Skeletal muscle cell (primary cell): ENCODE measurements at places on chromosomes 4 and X.

GRCh38 chr4:911871-912490, 20.1 kb downstream of the GAK start:
- DNase-seq: no peak

DNA sequence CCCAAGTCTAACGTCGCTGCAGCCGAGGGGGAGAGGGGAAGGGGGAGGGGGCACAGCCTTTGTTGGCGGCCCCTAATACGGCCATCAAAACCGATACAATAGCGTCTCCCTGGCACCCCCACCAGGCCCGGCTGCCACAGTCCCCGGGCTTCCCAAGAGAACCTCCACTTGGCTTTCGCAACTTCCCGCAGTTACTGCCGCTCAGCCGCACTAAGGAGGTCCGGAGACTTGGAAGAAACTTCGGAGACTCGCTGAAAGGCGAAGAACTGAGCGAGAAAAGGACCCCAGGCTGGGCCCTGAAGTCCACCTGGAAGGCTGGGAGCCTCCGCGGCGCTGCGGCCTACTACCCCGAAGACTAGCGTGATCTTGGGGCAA, 2.8 kb downstream of the NKX6-1 start:
- no peak for DNase-seq

DNA sequence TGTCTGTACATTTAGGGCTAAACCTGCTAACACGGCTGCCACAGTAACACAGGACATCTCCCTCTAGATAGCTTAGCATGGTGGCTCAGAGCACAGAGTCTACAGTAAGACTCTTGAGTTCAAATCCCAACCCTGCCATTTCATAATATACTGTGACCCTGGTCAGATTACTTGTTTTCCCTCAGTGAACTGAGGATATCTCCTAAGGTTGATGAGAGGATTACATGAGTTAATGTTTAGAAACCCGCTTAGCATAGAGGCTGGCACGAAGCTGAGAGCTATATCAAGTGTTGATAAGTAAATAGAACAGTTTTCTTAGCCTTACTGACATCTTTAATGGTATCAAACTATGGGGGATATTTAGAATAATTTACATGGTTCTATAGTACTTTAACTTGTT, 37.2 kb downstream of the CASP3 start:
- no peak for DNase-seq

GRCh38 chr4:13476152-13476551, 8.0 kb downstream of the RAB28 start:
- DNase-seq: no peak

DNA sequence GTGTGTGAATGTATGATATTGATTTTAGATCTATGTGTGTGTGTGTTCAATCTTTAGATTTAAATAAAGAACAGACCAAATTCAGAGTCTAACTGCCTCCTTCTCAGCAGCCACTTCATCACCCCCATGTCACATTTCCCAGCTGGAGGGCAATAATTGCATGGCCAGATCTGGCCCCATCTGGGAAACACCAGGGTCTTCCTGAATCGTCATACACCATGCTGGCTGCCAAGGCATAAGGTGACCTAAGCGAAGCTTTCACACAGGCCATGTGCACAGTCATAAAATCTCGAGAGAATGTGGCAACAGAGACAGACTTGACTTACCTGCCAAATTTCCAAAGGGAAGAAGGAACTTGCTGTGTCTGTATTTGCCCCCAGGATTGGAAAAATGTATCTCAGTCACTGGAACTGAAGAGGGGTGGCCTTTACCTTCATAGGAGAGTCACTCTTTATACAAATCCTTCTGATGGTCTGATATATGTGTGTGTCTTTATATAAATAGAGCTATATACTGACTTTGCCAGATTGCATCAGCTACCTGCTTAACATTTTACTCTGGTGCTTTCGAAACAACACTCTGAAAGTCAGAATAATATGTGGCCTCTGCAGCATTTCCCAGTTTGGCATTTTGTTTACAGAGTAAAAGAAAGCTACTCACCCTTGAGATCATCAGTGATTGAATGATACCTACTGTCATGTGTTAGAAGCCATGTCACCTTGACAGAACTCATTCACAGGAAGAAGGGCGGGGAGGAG, at the start of gene PLAC1:
Gene PLAC1, minus strand, starts transcription at position 470 of the 758 bp plus-strand sequence. CDS start 91,789 bp downstream, outside the sequence.
- DNase-seq: no peak

GRCh38 chr4:26522478-26522877, 32.2 kb upstream of the CCKAR start:
- no peak for DNase-seq

DNA sequence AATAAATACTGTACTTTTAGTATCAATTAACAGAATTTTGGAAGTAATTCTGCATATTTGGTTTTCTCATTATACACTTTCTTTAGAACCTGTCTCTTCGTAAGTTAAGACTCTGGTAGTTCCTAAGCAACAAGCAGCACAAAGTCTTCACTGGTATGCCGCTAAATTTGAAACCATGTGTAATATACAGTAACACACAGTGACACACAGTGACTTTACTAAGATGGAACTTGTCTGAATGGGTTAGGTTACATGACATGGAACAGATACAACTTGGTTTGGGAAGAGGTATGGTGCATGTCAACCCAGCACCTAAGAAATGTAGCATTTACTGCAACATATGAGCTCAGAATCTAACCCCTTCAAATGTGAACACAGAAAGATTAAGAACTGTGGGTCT, 83.5 kb upstream of the PRSS48 start:
- DNase-seq: no peak

DNA sequence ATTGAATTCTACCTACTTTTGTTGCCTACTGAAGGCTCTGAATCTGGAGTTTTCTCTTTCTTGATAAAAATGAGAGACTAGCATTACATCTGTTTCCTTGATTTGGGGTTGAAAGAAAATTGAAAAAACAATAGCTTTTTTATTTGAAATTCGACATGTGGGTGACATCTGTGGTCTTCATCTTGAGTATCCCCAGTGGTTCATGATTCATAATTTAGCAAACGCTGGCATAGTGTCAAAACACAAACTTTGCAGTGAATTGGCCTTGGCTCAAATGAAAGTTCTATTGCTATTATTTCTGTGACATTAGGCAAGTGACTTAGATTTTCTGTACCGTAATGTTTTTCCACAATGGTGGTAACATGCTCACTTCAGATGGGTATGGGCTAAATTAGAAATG, 747.6 kb downstream of the PCDH7 start:
- DNase-seq: peak; percentile 7

DNA sequence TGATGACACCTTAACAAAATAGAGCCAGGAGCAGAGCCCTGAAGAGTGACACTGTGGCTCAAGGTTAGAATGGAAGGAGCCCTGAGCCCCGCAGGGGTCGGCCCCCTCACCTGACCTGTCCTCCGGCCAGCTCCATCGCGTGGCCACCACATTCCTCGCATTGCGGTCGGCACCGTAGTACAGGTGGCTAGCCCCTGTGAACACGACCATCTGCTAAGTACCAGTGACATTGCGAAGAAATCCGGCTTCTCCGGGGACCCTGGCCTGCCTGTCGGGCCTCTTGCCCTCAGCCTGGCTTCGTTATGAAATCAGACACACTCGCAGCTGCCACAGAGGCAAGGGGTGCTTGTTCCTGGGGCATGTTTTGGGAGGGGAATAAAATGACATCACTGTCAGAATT, 179.0 kb downstream of the AFAP1 start:
- no peak for DNase-seq

DNA sequence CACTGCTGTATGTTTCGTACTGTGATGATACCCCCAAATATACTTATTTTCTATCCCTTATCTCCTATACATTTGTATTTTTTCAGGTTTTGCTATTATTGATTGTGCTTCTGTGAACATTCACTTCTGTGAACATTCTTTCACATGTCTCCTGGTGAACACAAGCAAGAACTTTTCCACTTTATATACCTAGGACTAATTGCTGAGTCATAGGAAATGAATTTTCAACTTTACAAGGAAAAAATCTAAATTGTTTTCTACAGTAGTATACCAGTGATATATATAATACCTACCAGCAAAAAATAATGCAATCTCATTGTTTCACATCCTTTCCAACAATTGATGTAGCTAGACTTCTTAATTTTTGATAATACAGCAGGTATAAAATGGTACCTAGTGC, 139.5 kb upstream of the MAGEB18 start:
- DNase-seq: no peak

DNA sequence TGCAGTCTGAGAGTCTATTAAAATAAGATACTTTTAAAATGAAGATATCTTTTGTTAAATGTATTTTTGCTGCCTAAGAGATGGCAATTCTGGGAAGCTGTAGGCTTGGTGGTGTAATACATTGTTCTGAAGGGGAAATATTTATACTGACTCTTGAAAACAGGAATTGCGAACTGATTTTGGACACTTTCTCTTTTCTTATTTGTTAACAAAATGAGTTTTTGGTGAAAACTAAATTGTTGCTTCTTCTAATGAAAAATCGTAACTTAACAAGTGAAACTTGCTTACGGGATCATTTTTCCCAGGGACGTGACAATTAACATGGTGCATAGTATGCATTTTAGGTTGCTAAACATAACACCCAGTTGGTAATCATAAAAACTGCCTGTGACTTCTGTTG, 71.0 kb downstream of the RAPGEF2 start:
- DNase-seq: no peak

- no peak for DNase-seq
Measured at GRCh38 chrX:9611436-9612145, 146.7 kb downstream of the TBL1X start.

DNA sequence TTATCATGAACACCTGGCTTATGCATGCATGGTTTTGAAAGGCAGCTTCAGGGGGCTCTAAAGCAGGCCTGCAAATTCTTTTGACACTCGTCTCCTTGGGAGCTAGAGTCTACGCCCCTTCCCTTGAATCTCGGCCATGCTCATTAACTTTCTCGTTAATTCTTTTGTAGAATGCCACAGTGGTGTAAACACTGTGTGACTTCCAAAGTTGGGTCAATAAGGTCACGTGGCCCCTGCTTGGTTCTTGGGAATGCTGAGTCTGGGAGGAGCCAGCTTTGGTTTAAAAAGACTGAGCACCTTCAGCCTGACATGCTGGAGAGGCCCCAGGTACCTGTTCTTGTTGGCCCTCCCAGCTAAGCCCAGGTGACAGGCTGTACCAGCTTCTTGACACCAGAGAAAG, 228.4 kb downstream of the DHRSX start:
- DNase-seq: no peak

DNA sequence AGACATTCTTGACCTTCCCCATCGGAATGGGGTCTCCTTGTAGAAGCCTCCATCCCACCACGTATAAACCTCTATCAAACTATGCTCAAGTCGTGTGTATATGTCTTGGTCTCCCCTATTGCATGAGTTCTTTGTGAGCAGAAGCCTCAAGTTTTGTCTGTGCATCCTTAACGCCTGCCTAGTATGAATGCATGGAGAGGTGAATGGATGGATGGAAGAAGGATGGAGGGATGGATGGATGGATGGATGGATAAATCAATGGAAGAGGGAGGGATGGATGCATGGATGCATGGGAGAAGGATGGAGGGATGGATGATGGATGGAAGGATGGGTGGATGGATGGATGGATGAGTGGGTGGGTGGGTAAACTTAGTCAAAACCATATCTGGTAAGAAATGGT, 17.0 kb upstream of the CCKAR start:
- no peak for DNase-seq

- no peak for DNase-seq
Measured at GRCh38 chr4:87232216-87232615, 11.8 kb upstream of the KLHL8 start.

DNA sequence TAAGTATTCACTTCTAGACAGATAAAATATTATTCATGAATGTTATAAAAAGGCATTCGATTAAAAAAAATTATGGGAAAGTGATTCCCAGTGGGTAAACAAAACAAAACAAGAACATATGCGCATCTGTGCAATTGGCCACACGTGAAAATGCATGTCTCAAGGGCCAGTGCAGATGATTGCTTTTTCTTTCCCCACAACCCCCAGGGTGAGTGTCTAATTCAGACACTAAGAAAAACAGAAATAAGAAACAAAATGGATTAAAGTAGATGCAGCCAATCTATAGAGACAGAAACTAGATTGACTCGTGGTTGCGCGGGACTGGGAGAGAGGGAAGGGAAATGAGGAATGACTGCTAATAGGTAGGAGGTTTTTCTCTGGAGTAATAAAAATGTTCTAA, 49.5 kb downstream of the GPM6A start:
- DNase-seq: no peak

- DNase-seq: no peak
Measured at GRCh38 chrX:1609762-1610161, 5.1 kb upstream of the ASMT start.

- DNase-seq: no peak
Measured at GRCh38 chrX:17854531-17854930, 6.6 kb downstream of the RAI2 start.

- no peak for DNase-seq
Measured at GRCh38 chrX:44043496-44043895, 70.3 kb upstream of the NDP start.

DNA sequence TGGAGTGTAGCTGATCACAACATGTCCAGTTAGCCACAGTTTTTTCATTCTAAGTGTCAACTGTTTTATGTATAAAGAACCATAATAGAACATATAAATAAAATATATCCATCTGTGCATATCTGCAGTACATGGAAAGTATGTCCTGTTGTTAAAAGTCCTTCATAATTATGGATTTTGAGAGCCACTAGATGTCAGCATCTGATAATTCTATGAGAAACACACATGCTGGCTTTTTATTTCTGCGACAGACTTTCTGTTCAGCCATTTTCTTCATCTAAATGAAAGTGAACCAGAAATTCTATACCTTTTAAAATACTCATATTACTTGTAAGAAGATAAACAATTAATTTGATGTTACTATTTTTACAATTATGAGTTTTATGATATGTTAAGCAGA, 251.5 kb downstream of the GPM6A start:
- DNase-seq: peak; percentile 1

GRCh38 chr4:172168888-172169287, 355.7 kb downstream of the GALNTL6 start:
- DNase-seq: no peak

DNA sequence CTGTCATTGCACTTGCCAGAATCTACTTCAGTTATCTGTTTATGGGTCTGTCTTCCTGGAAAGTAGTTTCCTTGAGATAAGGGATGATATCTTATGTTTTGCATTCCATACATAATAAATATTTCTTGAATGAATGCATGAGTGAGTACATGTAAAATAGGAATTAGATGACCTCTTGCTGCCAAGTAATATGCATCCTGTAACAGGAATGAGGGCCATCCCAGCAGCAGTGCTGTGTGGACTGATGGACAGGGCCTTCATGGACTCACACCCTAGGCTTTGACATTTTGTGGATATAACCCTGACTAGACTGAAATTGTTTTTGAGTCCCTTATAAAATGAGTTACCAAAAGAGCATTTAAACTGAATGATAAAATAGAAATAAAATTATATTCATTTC, 77.2 kb upstream of the NEIL3 start:
- DNase-seq: no peak

- DNase-seq: no peak
Measured at GRCh38 chrX:41407816-41408215, 39.3 kb upstream of the NYX start.

- peak; percentile 36 for DNase-seq
Measured at GRCh38 chrX:920234-920799, 289.7 kb downstream of the SHOX start.

GRCh38 chr4:77310931-77311330, 153.9 kb downstream of the CCNG2 start:
- DNase-seq: no peak

- peak; percentile 81 for DNase-seq
Measured at GRCh38 chr4:80266253-80266901, at the start of gene FGF5. Gene FGF5, plus strand, starts transcription at chr4:80266664. Its CDS starts 161 bp downstream, at chr4:80266825.

GRCh38 chr4:134117392-134118183, 84.0 kb downstream of the PABPC4L start:
- no peak for DNase-seq
